ENCODE measurements at places on chromosomes 11 and 22.

DNA sequence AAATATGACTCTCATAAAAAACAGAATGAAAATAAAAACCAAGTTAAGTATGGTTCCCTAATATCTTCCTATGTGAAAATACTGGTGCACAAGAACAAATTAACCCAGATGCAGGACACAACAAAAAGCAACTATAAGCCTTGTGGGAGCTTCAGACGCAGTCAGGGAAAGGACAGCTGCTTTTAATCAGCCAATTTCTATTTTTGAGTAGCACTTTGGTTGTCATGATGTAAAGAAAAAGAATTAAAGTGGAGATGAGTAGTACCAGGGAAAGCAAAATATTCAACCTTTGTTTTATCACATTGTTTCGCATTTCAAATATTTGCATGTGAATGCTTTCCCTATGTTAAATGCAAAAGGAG, 339.9 kb downstream of the SOX6 start:
- DNase-seq = no peak

GRCh38 chr22:28344918-28345703, 334.5 kb downstream of the TTC28 start:
- no peak for DNase-seq

DNA sequence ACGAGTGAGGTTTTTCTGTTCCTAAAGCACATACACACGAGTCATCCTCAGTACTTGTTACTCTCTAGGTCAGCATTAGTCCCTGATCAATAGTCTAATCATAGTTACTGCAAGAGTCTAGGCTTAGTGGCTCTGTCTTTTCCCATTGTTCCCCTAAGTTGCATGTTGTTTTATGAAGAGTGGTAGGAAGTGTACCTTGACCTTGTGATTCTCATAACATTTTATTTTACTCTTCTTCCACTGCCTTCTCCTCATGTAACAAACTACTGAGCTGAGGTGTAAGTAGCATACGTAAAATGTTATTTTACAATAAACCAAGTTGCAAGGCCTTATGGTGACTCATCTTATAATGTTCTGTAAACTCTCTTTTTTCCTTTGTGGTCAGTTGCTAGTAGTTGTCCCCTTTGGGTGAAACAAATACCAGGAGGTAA, 15.0 kb downstream of the METTL15 start:
- DNase-seq = no peak

GRCh38 chr22:44555046-44555445, 57.0 kb upstream of the RTL6 start:
- no peak for DNase-seq

DNA sequence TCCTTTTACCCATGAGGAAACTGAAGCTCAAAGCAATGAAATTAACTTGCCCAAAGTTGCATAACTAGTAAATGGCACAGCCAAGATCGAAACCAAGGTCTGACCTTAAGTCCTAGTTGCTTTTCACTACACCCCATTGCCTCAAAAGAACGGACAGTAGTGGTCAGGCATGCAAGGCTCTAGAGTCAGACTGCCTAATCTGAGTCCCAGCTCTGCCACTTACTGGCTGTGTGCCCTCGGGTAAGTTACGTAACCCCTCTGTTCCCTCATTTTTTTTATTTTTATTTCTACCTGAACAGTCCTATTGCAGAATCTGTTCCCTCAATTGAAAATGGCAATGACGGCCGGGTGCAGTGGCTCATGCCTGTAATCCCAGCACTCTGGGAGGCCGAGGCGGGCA, 9.6 kb downstream of the CYB561A3 start:
- DNase-seq = no peak

DNA sequence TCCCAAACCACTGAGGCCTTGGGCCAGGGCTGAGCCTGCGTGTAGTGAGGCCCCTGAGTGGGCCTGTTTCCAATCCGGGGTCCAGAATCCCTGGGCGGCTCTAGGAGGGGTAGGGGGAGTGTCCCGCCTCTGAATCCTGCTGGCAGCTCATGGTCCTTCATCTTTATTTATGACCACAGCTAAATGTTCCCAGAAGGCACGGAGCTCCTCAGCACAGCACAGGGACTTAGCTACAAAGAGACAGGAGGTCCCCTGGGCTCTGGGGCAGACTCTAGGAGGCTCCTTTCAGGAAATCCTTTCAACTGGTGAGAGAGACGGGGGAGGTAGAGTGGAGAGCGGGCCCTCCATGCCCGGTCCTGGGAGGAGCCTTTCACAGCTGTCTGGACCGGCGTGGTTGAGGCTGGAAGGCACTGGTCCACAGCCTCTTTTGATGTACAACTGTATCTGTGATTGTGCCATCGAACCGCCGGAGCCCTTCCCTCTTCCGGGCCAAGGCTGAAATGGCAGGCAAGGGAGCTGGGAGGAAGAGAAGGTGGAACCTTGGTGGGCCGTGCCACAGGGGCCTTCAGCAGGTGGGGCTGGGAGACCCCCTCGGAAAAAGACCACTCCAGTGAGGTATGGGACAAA, 46.8 kb downstream of the SCUBE1 start:
- DNase-seq = no peak

GRCh38 chr11:70628855-70629844, 230.8 kb downstream of the CTTN start:
- DNase-seq = no peak

GRCh38 chr22:24894220-24894975, 52.1 kb downstream of the LHFPL7 start:
- DNase-seq = no peak

GRCh38 chr11:45105984-45106375, 40.5 kb upstream of the PRDM11 start:
- DNase-seq = no peak

DNA sequence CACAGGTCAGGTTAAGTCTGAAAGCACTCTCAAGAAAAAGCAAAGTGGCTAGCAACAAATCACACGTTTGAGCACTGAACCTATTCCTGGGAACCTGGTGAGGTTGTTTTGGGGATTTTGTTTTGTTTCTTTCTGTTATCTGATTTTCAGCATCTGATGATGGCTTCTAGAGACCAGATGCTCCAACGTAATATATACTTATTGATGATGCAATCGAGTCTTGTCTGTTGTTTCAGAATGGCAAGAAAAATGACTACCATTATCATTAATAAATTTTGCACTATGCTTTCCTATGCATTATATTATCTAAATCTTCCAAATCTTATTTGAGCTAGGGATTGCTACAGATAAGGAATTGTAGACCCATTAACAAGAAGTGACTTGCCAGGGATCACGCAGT, 312.3 kb upstream of the FAT3 start:
- DNase-seq = no peak

- no peak for DNase-seq
Observed at GRCh38 chr11:80727315-80727714, 1286.5 kb upstream of the TENM4 start.

GRCh38 chr11:128688896-128689546, 4.9 kb upstream of the FLI1 start:
- DNase-seq = no peak

DNA sequence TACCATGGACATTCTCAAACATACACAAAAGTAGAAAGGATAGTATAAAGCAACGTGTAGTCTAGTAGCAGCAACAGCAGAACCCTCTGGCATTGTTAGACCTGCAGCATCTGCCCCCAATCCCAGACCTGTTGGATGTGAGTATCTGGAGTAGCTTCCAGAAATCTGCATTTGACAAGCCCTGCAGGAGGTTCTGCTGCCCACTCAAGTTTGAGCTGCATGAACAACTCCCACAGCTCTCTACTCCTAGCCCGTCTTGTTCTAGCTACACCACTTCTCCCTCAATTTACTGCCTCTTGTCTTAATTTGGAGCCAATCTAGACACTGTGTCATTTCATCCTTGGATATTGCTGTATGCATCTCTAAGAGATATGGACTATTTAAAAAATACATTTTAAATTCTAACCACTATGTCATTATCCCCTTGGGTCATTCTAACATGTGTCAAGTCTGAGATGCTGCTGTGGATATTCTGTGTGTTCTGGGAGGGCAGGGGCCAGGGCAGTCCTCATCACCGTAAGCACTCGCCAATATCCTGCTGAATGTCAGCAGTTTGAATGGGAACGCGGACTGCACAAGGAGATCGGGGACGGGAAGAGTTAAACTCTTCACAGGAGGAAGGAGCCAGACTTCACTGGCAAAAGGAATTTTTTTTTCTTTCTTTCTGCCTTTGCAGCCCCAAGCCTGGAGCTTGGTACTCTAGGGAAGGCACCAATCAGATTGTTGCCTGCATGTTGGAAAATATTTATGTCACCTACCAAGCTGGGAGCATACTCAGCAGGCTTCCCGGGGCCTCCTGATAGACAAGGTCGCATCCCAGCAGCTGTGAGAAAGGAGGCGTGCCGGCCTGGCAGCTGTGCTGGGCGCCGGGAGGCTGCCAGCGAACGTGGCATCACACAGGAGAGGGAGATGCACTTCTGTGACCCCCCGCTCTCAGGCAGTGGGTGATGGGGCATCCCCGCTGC, 429.0 kb downstream of the MIAT start:
- no peak for DNase-seq
